Effector CD4-positive, alpha-beta T cell (primary cell): ENCODE measurements at places on chromosomes 2 and 18.

GRCh38 chr2:42618116-42618515 is 49.7 kb downstream of the MTA3 start:
- DNase-seq = no peak

- no peak for DNase-seq
Measured at GRCh38 chr18:42168487-42168886, 213.5 kb downstream of the PIK3C3 start.

DNA sequence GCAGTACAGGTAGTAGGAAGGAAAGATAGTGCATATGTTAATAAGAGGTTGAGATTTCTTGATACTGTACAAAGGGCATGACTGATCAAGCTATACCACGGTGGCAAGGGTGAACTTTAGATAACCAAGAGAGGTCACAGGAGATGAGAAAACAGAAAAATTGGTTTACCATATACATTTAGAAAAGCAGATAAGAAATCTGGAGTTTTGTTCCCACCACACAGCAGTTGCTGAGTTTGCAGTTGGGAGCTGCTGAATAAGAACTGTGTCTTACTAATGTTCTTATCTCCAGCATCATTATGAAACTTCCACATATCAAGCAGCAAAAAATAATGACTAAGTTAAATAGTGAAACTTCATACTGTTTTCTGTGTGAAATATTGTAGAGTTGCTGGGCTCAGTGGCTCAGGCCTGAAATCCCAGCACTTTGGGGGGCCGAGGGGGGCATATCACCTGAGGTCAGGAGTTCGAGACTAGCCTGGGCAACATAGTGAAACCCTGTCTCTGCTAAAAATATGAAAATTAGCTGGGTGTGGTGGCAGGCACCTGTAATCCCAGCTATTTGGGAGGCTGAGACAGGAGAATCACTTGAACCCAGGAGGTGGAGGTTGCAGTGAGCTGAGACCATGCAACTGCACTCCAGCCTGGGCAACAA is 12.0 kb upstream of the IMPACT start:
- no peak for DNase-seq

DNA sequence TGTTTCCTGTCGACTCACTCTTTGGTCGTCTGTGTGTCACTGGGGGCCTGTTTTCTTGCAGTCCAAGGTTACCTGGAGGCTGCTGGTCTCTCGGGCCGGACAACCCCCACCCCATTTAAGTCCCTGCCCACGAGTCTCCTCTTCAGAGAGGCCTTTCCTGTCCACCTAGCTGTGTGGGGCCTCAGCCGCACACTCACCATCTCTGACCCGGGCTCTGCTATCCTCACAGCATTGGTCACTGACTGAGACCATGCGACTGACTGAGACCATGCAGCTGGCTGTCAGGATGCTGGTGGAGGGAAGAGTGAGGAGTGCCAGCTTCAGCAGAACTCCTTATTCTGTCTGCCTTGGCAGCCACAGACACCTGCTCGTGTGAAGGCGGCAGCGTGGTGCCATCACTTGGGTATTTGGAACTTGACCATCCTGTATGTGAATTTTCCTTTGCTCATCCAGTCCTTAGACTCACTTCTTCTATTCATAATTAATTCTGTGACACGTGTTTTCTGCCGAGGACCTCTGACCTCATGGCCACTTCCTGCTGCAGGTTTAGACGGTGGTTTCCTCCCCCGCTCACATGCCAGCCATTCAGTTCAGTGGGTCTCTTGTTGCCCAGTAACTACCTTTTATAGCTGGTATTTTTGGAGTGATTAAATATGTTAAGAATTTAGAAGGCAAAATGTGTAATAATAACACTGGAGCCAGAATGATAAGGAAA is 47.5 kb upstream of the ASB1 start:
- no peak for DNase-seq

DNA sequence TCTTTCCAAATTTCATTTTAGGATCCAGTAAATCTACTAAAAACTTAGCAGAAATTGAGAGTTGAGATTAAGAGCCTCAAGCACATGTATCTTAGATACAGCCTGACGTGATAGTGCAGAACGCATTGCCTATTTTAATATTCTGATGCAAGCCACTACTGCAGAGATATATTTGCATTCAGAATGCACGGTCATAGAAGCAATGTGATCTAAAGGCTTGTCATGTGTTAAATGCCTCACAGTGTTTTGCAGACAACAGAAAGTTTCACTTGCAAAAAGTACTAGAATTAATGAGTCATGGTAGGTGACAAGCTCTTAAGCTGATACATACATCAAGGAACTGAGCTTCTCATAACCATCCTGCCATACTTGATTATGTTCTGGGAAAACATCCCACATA is 886.7 kb upstream of the CHAC2 start:
- no peak for DNase-seq
